ENCODE measurements at places on chromosomes 3 and 15.

DNA sequence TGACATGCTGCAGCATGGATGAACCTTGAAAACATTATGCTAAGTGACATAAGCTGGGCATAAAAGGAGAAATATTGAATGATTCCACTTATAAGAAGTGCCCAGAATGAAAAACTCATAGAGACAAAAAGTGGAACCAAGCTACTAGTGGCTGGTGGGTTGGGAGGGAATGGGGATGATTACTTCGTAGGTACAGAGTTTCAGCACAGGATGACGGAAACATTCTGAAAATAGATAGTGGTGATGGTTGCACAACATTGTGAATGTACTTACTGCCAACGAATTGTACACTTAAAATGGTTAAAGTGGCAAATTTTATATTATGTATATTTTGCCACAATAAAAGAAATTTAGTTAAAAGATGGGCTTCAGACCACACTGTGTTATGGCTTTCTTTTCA is 93.6 kb downstream of the RPLP1 start:
- DNase-seq, result no peak

DNA sequence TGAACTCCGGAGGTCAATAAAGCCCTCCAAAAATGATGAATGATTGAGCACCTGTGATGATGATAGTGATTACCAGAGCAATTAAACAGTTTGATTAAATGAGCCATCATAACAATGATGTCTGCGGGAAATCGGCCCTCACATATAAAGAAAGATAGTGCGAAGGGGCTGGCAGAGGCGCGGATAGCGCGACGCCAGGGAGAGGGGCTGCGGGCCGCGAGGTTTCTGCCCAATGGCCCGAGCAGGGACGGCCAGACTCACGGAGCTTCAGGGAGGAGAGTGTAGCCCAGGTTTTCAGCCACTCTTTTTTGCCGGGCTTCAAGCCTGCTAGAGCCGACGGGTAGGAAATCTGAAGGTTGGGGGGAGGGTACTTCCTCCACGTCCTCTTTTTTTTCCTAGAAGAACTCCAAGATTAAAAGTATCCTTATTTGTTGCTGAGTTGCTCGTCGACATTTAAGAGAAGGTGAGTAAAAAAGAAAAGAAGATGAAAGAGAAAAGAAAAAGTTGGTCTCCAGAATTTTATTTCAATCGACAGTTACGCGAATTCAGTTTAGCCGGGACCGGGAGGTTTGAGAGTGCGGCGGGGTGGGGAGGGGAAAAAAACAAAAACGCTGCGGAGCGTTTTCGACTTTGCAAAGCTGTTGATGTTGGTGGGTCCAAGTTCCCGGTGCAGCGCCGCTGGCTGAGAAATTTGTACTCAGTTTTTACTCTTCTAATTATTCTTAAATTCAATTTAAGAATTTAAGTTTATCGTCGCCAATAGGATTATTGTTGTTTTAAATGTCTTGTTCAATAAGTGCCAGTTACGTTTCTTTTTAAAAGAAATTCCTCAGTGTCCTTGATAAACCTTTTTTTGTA is 2.2 kb upstream of the MEIS2 start:
- DNase-seq, result no peak

GRCh38 chr3:134917631-134918030 is 122.6 kb downstream of the EPHB1 start:
- no peak for DNase-seq

GRCh38 chr3:109553591-109554371 is 216.4 kb upstream of the DPPA4 start:
- DNase-seq, result no peak

GRCh38 chr15:96354731-96355567 is 24.4 kb downstream of the NR2F2 start:
- DNase-seq, result no peak

GRCh38 chr3:133230195-133230594 is 169.7 kb upstream of the BFSP2 start:
- DNase-seq, result no peak

GRCh38 chr3:149635396-149635795 is 22.4 kb downstream of the WWTR1 start:
- DNase-seq, result no peak

DNA sequence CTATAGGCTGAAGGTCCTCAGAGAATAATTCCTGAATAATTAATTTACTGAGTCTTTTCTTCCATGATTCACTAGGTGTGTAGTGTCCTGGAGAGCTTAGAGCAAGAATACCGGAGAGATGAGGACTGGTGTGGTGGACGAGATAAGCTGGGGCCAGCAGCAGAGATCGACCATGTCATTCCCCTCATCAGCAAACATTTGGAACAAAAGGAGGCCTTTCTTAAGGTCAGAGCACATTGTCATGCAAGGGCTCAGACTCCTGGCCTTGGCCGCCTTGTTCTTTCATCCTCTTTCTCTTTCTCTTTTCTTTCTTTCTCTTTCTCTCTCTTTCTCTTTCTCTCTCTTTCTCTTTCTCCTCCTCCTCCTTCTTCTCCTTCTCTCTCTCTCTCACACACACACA is 291.4 kb upstream of the UMPS start:
- DNase-seq, result no peak

DNA sequence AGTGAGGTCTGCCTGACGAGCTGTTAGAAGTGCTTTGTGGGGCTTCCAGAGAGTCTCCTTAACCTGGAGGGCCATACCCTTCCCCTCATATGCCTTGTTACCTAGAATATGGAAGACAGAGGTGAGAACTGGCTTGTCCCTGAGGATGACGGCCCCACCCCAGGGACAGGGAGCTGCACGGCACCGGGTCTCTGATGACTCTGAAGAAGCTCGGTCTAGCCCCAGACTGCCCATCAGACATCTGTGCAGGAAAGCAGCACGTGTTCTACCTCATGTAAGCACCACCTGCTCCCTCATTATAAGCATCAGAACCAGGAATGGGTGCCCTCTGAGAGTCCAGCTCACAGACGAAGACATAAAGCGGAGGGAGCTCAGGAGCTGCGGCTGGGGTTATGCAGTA is 18.0 kb downstream of the MYO5C start:
- DNase-seq, result no peak

DNA sequence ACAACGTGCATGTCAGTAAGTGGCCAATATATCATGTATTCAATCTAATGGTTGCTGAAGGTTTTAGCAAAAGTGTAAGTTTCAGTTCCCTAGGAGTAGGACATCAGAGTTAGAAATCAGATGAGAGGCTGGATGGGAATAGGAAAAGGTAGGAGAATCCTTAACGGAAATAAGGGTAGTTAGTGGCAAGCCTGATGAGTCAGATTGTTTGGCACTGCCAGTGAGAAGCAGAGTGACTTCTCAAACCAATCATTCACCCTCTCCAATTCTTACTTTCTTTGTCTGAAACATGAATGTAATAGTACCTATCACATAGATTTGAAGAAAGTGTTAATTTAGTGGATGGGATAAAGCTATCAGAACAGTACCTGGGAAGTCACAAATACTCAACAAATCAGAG is 894.0 kb downstream of the NTRK3 start:
- no peak for DNase-seq

DNA sequence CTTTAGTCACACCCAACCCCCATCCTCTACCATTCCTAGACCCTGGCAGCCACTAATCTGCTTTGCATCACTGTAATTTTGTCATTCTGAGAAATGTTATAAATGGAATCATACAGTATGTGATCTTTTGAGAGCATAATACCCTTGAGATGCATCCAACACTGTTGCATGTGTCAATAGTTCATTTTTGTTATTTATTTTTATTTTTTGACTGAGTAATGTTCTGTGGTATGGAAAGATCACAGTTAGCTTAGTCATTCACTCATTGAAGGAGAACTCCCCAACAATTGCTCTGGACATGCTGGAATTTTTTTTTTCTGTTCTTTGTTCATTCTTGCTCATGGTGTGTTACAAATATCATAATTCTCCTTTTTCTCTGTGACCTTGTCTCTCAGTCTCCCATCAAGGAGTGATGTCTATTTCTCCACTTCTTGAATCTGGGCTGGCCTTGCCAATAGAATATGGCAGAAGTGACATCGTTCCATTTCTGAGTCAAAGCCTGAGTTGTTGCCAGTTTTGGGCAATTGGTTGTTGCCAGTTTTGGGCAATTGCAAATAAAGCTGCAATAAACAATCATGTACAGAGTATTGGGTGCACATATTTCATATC is 6.8 kb upstream of the ADPGK start:
- no peak for DNase-seq

DNA sequence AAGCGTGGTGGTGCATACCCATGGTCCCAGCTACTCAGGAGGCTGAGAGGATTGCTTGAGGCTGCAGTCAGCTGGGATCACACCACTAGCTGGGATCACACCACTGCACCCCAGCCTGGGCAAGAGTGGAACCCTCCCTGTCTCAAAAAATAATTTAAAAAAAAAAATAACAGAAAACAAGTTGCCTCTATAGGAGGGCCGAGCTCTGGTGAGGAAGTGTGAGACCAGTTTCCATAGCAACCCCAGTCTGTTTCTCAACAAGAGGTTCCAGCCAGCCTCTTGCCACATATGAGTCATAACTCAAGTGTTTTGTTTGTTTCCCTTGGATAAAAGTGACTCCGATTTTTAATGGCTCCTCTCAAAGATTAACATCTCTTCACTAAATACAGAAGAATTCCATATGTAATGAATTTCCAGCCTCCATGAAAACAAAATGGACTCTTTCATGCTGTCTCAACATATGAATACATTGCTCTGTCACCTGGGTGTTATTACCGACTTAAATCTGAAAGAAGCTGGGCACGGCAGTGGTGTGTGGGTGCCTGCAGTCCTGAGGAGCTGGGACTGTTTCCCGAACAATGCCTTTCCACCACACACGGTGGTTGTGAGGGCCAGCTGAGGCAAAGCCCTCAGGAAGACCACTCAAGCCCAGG is 19.7 kb downstream of the TMEM43 start:
- DNase-seq, result peak; percentile 86

DNA sequence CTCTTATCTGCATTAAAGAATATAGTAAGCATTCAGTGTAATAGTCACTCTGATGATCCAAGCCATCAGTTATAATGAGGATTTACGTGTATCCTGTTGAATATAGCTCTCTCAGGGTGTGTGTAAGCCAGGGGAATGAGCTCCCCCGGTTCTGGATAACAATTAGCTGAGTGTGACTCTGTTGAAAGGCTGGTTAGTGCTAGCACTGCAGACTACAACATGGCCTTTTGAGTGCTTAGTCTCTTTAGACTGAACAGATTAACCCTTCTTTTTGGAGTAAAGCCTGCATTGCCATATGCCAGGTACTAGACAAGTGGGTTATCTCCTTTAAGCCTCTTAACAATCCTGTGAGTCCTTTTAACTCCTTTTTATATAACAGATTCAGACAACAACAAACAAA is 119.5 kb downstream of the TMEM108 start:
- DNase-seq, result no peak

DNA sequence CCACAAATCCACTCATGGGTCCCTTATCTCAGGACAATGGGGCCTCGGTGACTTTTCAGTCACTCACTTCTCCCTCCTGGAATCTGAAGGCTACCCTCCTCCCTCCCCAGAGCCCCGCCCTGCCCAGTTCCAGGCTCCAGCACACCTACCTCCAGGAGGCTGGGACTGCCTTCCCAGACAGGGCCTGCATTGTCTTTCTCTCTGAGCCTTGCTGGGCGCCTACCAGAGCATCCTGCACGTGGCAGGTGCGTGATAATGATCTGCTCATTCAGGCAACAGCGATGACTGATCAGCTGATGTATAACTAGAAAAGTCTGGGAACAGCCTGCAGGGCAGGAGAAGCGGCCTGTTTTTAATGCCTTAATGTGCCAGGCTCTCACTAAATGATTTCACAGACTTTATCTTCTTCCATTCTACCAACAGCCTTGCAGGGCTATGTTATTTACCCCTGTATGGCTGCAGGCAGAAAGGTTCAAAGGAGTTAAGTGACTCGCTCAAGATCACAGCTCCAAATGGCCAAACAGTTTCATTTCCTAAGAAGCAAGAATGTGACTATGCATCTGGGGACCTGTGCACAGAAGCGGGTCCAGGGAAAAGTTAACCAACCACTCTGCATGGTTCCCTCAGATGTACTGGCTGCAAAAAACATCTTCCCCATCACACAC is 6.3 kb downstream of the ADAMTS17 start:
- DNase-seq, result no peak

- peak; percentile 5 for DNase-seq
Observed at GRCh38 chr3:52606373-52607085, 70.1 kb downstream of the UQCC5 start.

- no peak for DNase-seq
Observed at GRCh38 chr3:22159004-22159695, 408.1 kb upstream of the ZNF385D start.

GRCh38 chr3:142035308-142035922 is 113.9 kb downstream of the TFDP2 start:
- no peak for DNase-seq

GRCh38 chr3:40045051-40045450 is 235.6 kb downstream of the MYRIP start:
- no peak for DNase-seq

DNA sequence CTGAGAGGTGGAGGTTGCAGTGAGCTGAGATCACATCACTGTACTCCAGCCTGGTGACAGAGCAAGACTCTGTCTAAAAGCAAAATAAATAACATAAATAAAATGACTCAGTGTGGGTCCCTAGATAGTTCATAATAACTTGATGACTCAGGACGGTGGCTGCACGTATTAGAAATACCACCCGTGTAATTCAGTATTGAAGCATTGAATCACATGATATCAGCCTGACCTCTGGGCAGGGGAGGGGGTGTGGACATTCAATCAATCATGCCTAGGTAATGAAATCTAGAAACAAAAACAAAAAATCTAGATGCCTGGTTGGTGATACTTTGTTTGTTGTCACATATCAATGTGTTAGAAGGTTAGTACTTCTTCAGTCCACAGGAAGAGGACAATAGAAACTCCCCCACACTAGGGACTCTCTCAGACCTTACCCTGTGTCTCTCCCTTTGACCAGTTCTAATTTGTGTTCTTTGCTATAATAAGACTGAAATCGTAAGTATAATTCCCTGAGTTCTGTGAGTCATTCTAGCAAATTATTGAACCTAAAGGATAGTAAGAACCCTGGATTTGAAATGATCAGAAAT is 177.3 kb downstream of the GAP43 start:
- no peak for DNase-seq

GRCh38 chr3:58536501-58537411 is at the start of gene ACOX2:
TSS of gene ACOX2 (minus strand) at chr3:58537190. CDS start at chr3:58535106, 2,084 bp downstream.
- peak; percentile 2 for DNase-seq

DNA sequence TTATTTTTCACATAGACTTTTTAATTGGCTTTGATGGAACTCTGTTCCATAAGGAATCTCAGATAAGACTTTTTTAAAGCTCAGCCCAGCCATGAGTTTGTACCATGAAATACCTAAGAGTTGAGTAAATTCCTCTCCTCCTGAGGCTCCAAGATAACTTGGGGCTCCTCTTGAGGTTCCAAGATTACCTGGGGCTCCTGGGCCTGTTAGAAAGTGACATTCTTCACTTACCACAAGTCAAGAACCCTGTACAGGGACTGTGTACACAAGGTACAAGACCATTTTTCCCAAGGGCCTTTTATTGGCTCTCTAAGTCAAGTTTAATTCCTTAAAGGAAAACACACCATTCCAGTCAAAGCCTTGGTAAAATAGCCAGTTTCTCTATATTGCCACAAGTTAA is 111.3 kb upstream of the PRR20G start:
- no peak for DNase-seq

Measured in K562 (cell line).